GM19239 (cell line): ENCODE measurements at places on chromosomes 4 and X.
A peak's percentile ranks its signal among the peaks of the same experiment; 100 is the strongest.

DNA sequence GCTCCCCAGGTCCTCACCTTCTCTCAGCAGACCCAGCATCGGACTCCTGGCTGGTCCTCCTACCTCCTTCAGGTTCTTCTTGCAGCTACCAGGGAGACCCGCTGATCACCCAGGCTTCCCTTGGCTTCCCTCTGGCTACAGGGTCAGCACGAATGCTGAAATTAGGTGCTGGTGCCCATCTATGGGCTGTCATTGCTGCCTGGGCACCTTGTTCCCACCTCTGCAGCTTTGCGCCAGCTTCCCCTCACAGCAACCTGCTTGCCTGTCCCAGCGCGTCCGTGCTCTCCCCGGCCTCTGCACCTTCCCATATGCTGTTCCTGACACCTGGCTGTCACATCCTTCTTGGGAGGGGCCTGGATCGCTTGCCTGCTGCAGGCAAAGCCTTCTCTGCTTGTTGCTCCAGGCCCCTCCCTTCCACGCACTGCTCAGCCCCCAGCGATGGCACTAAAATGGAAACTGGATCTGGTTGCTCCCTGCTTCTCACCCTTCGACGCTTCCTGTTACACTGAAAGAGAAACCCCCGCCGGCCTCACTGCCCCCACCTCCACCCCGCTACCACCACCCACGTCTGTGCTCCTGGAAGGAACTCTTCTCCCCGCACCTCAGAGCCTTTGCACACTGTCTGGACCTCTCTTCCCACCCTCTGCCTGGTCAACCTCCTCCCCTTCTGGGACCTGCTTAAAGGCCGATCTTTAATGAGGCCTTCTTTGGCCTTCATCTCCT, 22.2 kb downstream of the C4orf50 start:
- peak; percentile 26 for DNase-seq

GRCh38 chr4:81472281-81473182, 825 bp upstream of the RASGEF1B start:
- DNase-seq = peak; percentile 38

GRCh38 chr4:73853246-73853704, at the start of gene PF4V1:
Gene PF4V1 (plus strand): TSS chr4:73853296. CDS start chr4:73853363, 67 bp downstream.
- DNase-seq = no peak

GRCh38 chr4:53119680-53120079, 246.2 kb downstream of the SCFD2 start:
- DNase-seq = no peak

DNA sequence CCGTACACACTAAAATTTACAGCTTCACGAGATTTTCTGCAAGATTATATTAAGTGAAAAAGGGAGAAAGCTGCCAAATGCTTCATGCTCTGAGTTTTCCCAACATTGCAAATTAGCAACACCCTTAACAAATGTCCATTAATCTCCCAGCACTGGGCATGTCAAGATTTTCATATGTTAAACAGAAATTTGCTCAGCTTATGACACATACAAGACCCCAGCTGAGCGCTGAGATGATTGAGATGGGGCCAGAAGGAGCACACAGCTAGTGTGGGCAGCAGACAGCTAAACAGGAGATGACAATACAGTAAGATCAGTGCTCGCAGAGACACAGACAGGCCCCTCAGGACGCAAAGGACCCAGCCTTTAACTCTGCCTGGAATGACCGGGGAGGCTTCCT, 208.8 kb downstream of the STK32B start:
- DNase-seq = no peak

DNA sequence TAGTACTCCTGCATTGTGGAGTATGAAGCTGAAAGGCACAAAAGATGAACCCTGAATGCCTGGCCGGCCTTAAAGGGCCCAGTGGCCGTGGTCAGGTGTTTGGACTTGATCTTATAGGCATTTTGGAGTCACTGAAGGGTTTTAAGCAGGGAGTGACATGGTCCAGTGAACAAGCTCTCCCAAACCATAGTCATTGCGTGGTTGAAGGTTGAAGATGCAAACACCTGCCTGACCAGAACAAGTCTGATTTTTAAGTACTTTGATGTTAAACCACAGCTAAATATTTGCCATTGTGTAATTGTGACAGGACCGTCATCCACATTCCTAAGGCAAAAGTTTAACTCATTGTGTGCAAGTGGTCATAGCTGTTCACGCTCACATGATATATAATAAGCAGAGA, 3.3 kb downstream of the STK32B start:
- no peak for DNase-seq

DNA sequence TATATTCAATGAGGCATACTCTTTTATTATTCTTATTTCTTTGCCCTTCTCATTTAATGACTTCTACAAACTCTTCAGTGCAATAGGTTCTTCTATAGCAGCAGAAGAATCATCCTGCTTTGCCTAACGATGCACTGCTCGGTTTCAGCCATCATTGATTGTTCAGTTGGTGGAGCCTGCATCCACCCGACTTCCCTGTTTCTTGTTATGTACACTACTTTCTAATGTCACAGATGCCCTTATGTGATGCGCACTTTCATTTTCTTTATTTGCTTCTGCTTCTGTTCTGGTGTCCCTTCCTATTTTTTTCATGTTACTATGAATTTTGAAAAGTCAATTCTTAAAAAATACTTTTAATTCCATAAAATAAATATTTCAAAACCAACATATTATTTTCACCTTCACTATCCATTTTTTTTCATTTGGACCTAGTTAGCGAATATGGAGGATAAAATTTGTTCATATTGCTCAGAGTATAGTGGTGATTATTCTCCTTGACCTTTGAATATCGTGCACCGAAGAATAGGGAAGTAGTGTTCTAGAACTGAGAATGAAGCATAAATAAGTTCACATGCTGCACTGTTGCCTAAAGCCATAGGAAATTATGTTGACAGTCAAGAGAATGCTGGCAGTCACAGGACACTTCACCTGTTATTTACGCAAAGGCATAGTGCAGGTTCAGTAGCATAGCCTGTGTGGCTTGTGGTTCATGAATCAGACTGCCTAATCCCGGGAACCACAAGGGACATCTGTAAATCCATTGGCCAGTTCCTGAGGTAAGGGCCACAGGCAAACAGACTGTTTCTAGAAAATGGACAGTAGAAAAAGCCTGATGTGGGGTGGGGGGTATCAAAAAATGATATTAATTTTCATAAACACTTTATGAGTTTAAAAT, 21.3 kb upstream of the SFRP2 start:
- no peak for DNase-seq

DNA sequence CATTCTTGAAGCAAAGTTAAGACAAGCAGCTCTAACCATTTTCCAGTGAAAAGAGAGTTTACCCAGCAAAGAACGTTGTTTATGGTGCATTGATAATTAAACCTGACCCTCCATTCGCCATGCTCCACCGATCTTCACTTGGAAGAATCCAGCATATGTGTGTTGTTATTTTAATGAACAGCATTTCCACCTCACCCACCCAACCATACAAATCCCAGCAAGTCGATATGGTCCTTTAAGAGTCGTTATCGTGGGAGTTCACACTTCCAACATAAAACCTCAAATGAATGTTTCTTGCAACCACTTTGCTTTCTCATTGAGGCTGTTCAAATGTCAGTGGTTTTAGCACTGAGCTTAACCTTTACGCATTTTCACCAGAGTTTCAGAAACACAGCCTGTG, 147.4 kb upstream of the LDB2 start:
- DNase-seq = no peak

- DNase-seq = no peak
Measured at GRCh38 chr4:113707048-113707447, 54.5 kb downstream of the CAMK2D start.

GRCh38 chrX:5180135-5180741, 1048.4 kb downstream of the NLGN4X start:
- no peak for DNase-seq

DNA sequence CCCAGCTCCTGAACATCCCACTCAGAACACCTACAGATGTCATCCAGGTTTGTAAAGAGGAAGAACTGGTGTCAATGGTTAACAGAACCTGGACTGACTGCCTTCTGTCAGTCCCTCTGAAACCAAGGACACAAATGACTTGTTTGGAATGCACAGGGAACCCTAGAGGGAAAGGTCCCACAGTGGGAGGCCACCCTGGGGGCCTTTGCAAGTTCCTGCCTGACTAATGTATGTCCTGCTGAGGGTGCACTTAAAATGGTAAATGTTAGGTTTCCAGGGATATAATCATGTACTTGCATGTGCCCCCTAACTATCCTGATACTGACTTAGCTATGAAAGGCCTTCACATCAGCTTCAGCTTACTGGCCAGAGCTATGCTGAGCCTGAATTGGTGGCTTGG, 15.0 kb upstream of the XAGE2 start:
- no peak for DNase-seq

GRCh38 chr4:111283066-111283677, 660.3 kb upstream of the PITX2 start:
- peak; percentile 7 for DNase-seq

- no peak for DNase-seq
Measured at GRCh38 chrX:32871636-32872035, 339.7 kb downstream of the DMD start.

DNA sequence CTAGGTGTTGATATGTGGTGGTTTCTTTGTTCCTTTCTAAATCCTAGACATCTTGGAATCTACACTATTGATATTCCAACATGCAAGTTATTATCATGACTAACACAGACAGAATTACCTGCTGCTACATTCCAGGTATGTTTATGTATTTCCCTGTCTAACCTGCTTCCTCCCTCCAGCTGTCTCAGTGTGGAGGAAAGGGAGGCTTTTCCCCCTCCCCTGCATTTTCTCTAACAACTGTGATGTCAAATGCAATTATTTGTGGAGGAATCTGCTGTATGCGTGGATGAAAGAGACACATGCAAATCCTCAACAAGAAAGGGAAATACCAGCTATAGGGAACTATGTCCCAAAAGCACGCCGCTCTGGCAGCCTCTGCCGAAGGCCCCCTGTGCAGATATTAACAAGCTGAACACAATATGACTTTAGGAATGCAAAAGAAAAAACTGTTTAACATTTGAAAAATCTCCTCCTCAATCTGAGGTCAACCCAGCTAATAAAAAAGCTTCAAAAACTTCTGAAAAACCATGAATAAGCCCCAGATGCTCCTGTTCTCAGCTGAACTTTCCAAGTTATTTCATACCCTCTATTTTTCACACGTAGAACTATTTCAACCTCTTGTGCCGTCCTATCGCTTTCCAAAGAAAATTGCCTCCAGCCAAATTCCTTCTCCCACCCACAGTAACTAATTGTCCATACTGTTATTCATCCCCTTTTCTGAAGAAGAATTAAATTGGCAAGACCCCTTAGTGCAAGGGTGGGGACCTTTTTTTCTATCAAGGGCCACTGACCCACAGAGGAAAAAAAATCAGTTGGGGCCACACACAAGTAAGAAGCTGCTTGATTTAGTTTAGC, 225.1 kb upstream of the GPC4 start:
- DNase-seq = no peak

DNA sequence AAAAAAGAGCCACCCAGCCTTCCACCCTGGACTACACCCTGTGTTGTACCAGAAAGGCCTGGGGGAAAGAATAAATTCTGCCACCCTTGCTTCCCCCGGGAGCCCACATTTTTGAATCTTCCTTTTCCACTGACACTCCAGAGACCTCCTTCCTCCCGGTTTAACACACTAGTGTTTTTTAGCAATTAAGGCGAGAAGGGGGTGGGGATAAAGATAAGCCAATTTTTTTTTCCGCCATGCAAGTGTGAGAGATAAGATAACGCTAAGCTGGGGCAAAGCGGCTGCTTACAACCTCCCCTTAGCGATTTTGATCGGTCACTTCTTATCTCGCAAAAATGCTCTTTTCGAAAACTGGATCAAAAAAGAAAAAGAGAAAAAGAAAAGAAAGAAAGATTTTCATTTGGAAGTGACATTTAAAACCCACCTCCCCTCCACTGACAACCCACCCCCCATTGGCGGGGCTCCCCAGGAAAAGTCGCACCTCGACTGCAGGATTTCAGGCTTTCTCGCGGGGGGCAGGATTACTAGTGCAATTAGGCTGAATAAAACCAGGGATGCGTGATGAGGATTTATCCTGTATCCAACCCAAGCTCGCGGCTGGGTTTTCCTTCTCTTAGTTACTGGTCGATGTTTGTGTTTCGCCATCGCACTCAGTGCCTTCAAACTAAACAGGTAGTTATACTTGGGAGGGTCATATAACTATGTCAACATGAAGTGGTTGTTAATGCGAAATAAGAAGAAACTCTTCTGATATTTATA, 6.0 kb upstream of the BCOR start:
- no peak for DNase-seq

GRCh38 chr4:126396703-126397102, 1081.9 kb downstream of the FAT4 start:
- no peak for DNase-seq

- no peak for DNase-seq
Measured at GRCh38 chrX:46611658-46612362, 38.2 kb downstream of the CHST7 start.

DNA sequence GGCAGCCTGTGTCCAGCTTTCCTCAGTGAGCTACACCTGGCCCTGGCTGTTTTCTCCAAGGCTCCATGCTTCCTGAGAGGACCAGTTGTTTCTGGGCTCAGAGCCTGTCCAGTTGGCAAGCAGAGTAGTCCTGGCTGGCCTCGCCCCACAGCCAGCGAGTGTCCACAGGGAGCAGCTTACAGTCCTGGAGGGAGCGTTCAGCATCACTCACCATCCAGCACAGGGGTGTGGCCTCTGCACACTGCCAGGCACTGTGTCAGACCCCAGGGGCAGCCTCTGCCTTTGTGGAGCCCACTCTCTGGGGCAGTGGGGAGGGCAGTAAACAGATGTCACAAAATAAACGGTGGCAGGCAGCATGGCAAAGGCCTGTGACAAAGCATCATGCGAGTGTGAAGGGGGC, 23.9 kb downstream of the EVC start:
- no peak for DNase-seq

GRCh38 chr4:152946446-152946845, 10.3 kb downstream of the FHDC1 start:
- DNase-seq = no peak

GRCh38 chr4:114874321-114874720, 239.1 kb downstream of the NDST4 start:
- no peak for DNase-seq

DNA sequence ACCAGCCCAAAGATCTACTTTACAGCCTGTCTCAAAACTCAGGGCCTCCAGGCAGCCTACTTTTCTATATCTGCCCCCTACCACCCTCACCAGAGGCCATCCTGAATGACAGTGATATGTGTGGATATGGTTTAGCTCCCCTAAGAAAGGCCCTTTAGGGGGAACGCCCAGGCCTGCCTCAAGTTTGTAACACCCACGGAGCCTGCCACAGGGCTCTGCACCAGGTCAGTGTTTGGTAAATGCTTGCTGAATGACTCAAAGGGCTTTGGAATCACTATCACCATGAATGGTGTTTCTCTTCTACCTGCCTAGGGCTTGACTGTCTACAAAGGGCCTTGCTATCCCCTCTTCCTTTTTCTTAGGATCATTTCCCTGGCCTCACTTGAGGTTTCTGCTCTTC, 11.3 kb upstream of the LONRF3 start:
- DNase-seq = no peak

GRCh38 chr4:53075162-53075785, 213.2 kb downstream of the RASL11B start:
- DNase-seq = no peak

GRCh38 chr4:65845199-65845773, 175.0 kb upstream of the EPHA5 start:
- DNase-seq = no peak

- DNase-seq = no peak
Measured at GRCh38 chrX:132216283-132216682, 3.0 kb downstream of the RAP2C start.

- DNase-seq = no peak
Measured at GRCh38 chr4:131258361-131258760, 1890.7 kb upstream of the PCDH10 start.
